Coronary artery (tissue), 2 donors: ENCODE measurements at places on chromosomes 2 and 18.

GRCh38 chr2:134667081-134667480, 51.7 kb downstream of the TMEM163 start:
- no peak for DNase-seq

DNA sequence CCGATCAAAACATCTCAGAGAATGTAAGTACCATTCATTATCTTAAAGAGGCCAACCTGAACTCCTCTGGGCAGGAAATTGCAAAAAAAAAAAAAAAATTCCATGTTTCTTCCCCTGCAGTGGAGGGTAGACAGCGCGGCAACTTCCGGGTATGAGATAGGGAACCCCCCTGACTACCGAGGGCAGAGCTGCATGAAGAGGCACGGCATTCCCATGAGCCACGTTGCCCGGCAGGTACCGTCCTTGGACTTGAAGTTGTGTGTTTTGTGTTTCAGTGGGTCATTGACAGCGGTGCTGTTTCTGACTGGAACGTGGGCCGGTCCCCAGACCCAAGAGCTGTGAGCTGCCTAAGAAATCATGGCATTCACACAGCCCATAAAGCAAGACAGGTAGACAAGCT, 7.2 kb downstream of the ACP1 start:
- no peak for DNase-seq

DNA sequence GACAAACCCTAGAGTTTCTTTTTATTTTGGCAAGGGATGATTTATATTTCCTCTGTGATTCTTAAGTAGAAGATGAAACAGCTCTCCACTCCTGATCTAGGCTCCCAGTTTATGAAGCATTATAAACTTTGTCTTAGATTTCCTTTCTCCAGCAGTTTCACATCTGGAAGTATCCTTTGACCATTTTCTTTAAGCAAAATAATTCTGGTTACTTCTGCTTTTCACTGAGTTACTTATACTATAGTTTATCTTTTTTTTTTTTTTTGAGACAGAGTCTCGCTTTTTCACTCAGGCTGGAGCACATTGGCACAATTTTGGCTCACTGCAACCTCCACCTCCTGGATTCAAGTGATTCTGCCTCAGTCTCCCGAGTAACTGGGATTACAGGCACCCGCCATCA, 45.5 kb downstream of the KCMF1 start:
- DNase-seq: no peak

GRCh38 chr2:234981197-234982095, 29.6 kb downstream of the SH3BP4 start:
- DNase-seq: peak; percentile 89

DNA sequence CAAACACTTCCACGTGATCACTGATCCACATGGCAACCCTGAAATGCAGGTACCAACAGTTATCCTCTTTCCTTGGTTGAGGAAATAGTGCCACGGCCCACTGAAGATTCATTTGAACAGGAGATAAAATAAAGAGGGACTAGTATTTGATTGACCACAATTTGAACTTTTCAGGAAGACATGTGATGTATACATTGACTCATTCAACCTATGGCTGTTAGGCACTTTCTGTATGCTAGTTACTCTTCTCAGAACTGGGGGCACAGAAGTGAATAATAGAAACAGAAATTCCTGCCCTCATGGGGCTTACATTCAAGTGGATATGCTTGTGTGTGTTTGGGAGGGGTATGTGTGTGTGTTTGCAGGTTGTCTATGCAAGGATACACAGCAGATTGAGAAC, 199.6 kb downstream of the PRKCE start:
- no peak for DNase-seq

DNA sequence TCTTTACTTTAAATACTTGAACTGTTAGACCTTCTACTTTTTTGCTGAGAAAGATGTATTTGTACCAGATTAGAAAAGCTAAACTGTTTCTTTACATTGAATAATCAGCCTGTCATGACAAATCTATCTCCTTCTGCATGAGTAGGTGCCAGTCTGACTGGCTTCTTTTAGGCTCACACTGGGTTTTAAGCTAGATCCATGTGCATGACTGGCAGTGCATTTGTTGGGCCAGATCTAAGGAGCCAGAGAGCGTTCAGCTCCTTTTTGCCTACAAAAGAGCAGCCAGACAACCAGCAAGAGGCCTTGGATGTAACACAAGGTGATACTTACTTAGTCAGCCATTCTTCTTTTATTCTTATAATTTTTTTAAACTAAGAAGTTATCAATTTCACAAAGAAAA, 82.0 kb upstream of the OTX1 start:
- DNase-seq: no peak

GRCh38 chr18:8443505-8443904, 165.7 kb upstream of the RAB12 start:
- no peak for DNase-seq

- DNase-seq: no peak
Measured at GRCh38 chr2:138707392-138708074, 72.7 kb downstream of the NXPH2 start.

- no peak for DNase-seq
Measured at GRCh38 chr2:48440103-48440390, 89.9 kb upstream of the STON1 start.

DNA sequence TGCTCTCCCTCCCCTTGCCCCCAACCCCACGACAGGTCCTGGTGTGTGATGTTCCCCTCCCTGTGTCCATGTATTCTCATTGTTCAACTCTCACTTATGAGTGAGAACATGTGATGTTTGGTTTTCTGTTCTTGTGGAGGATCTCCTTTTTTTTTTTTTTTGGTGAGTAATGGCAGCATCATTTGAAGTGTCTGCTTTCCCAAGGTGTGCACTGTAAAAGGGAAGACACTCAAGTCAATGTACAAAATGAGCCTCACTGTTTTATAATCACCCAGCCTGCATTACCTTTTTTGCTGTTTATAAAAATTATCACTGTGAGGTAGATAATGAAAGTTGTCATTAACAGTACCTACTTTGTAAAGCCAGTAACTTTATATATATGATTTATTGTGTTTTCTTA, 56.9 kb downstream of the INSIG2 start:
- DNase-seq: no peak

- DNase-seq: peak; percentile 21
Measured at GRCh38 chr18:50697509-50697908, 122.3 kb downstream of the MRO start.
